Skin of body (tissue), 3 donors: ENCODE measurements at places on chromosomes 1 and 21. TPM values are rescaled to one million over a fixed set of nuclear protein-coding genes. Genes with fewer than 3 reads are reported as not detected.

PLA2G5 gene
- total RNA-seq = not detected

JAM2 gene
- total RNA-seq = 29.0 TPM

GPR153 gene
- total RNA-seq = 17.4 TPM

ANGPTL3 gene
- total RNA-seq = not detected

FAM167B gene
- 1.3 TPM for total RNA-seq

PIGV gene
- 7.8 TPM for total RNA-seq

FMO5 gene
- 3.1 TPM for total RNA-seq

FAAH gene
- 11.2 TPM for total RNA-seq

RBM34 gene
- total RNA-seq = 47.2 TPM

SYT14 gene
- 1.2 TPM for total RNA-seq

PLEKHG5 gene
- 14.3 TPM for total RNA-seq

CLCA1 gene
- total RNA-seq = not detected
